ENCODE measurements at places on chromosomes 1 and 21.
A peak's percentile ranks its signal among the peaks of the same experiment; 100 is the strongest.

- DNase-seq, result no peak
Observed at GRCh38 chr1:161038523-161039153, at the start of gene TSTD1. Gene TSTD1, minus strand, starts transcription at chr1:161038964. Its CDS starts 75 bp downstream, at chr1:161038889.

GRCh38 chr1:246067432-246068216, 439.5 kb downstream of the SMYD3 start:
- DNase-seq, result peak; percentile 35

DNA sequence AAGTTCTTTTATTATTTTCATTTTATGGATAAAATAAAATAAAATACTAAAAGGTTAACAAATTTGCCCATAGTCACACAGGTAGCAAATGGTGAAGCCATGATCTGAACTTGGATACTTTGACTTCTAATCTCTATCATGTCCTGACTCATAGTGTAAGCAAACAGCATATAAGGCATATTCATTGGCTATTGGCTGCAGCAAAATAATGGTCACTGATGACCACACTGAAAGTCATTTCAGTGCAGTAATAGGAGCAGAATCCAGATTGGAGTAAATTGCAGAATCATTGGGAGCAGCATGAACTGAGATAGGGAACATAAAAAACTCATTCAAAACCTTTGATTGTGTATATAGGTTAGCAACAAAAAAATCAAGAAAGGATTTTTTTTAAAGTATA, 262.9 kb downstream of the PLA2G4A start:
- no peak for DNase-seq

DNA sequence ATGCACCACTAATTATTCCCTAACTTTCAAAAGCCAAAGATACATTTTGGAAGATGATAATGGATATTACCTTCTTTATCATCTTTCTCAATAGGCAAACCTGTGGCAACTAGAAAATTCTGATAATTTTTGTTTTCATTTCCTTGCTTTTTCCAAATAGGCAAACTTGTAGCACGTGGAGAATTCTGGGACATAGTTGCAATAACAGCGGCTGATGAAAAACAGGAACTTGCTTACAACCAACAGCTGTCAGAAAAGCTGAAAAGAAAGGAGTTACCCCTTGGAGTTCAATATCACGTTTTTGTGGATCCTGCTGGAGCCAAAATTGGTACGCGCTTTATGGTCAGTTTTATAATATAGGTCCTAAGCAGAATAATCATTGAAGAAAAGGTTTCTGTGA, 1.5 kb downstream of the FPGT start:
- no peak for DNase-seq

GRCh38 chr1:58802640-58803399, 19.0 kb upstream of the JUN start:
- DNase-seq, result no peak

DNA sequence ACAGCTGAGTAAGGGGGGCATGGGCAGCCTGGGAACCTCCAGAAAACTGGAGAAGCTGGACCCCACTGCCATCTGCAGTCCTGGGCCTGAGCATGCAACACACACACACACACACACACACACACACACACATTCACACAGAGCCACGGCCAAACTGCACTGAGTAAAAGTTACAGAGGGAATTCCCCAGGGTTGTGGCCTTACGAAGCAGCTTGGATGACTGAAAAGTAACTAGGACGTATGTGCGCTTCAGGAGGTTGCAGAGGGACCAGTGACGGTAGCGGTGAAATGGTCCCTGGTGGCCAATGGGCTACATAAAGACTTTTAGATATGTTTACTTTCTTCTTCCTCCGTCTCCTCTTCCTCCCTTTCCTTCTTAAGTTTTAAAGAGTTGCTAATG, 232.5 kb upstream of the TMEM51 start:
- DNase-seq, result no peak

GRCh38 chr1:7389906-7390603, 381.0 kb upstream of the VAMP3 start:
- no peak for DNase-seq

DNA sequence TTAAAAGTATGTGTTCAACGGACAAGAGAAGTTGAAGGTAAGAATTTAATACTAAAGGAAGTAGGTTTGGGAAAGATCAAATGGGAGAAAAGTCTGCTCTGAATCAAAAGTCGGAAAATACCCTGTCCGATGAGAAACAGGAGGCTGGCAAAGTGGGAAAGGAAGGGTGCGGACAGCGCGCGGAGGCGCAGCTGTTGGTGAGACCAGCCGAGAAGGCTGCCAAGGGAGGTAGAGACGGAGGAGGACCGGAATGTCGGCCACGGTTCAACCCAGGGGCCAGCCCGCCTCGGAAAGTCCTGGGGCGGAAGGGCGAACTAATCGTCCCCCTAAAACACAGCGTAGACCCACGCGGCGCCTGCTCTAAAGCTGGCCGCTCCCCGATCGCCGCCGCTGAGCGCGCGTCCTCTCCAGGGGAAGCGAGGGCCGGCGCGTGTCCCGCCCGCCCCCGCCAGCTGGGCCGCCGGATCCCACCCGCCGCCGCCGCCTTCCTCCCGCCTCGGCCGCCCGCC, 639 bp upstream of the SPATA1 start:
- peak; percentile 26 for DNase-seq

GRCh38 chr1:85201340-85202091, 700 bp upstream of the SYDE2 start:
- no peak for DNase-seq

DNA sequence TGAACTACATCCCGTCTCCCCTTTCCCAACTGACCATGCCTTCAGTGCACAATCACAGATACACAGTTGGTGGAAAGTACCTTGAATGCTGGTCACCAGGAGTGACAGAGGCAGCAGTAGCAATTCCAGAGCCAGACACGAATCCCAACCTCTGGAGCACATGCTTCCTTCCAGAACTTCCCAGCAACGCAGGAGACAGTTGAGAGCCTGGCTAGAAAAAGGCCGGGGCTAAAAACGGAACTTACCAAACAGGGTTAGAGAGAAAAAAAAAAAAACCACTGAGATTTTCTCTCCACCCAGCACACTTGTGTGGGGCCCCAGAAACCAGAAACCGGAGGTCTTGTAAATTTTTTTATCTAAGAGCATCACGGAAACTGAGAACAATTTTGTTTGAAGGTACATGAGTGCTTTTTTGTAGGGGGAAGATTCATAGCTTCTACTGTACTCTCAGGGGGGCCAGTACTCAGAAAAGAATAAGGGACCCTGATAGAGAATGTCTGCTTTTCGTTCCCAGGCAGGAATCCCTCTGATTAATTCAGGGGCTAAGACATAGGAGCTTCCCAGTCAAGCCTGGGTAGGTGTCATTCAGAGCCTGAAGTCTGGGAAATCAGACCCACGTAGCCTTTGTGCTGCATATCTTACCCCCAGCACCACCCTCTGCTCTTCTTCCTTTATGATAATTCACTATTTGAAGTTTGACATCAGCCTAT, at the start of gene CD48:
CD48 (minus strand) TSS at position 221 of the 710 bp plus-strand sequence; CDS start at position 162, 59 bp downstream.
- no peak for DNase-seq

DNA sequence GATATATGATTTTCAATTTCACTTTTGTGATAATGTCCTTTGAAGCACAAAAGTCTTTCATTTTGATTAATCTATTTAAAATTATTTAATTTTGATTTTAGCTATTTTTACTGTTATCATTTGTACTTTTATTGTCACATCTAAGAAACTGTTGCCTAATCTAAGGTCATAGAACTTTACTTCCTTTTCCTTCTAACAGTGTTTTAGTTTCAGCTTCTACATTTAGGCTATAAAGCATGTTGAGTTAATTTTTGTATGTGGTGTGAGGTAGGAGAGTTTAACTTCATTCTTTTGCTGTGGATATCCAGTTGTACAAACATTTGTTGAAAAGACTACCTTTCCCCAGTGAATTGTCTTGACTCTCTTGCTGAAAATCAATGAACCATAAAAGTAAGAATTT, 204.5 kb downstream of the TM2D1 start:
- DNase-seq, result no peak

DNA sequence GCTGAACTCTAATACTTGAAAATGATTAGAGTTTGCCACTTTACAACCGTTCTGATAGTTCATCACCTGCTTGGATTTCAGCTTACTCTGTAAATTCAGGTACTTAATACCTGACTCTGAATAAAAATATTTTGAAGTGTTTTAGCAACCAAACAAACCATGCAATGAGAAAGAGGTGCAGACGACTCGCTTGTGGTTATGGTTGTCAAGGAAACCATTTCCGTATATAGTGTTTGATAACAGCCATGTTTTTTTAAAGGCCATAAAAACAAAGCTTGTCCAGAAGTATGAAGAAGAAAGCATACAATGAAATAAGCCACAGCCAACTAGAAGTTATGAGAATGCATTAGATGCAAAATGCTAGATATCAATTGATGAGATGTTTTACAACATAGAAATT, 167.2 kb upstream of the HMCN1 start:
- DNase-seq, result peak; percentile 40

DNA sequence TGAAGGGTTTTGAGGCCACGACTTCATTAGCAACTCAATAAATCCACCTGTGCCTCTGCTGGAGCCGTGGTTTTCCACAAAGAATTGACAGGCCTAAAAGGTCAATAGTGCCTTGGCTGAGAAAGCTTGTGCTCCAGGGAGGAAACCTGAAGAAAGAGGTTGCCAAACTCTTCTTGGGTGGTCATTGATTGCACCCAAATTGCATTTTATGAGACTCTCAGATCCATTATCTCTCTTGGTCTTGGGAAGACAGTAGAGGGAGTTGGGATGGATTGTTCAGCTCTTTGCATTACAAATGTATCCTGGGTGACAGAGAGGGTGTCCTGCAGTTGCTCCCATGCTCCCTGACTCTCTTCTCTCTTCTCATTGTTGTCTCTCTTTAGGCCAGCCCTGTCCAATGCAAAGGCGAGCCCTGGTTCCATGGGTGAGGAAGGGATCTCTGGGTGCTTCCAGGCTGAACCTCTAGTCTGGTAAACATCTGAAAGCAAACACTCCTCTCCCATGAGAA, 46.1 kb upstream of the HTR1D start:
- DNase-seq, result no peak

DNA sequence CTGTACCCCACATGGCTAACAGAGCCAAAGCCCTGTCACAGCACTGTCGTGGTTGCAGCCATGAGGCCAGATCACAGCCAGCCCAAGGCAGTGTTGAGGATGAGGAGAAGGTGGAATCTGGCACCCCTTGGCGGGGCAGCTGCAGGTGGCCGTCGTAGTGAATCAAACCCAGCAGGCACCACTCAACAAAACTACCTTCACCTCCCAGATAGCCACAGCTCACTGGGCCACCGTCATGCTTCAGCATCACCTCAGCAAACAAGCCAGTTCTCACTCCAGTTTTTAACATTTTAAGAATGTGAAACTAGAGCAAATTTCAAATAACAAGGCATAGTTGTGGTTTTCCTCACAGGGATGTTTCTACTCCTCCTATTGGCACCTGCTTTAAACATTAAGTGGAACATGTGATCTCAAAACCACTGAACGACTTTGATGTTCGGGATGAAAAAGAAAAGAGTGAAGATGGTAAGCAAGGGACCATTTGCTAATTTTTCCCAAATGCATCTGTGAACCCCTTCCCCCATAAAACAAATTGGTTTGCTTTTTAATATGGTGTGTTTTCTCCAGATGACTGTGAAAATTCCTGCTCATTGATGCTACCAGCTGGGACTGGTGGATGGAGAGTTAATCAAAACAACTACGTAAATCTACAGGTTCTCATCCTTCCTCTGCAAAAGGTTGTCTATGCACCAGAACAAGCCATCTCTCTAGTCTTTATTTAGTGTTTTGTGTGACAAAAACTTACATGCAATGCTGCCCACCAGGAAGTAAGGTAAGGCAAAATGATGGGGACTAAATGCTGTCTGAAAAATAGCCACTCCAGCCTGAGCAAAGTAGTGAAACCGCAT, 45.5 kb downstream of the TOR1AIP2 start:
- DNase-seq, result no peak

DNA sequence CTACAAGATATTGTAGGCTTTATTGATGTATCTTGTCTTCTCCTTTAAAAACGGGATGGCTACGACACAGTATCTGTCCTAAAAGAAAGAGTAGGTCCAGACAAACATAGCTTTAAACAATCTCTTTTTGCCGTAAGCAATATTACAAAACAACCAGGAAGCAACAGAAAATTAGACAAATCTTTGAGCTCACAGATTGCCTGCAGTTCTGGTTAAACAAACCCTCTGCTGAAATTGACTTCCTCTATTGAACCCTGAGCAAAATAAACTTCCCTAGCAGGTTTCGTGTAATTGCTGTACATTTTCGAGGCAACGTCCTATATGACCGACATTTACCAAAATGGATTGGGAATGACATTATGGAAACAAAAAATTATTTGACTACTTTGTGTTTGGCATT, 50.6 kb downstream of the CHML start:
- DNase-seq, result no peak

DNA sequence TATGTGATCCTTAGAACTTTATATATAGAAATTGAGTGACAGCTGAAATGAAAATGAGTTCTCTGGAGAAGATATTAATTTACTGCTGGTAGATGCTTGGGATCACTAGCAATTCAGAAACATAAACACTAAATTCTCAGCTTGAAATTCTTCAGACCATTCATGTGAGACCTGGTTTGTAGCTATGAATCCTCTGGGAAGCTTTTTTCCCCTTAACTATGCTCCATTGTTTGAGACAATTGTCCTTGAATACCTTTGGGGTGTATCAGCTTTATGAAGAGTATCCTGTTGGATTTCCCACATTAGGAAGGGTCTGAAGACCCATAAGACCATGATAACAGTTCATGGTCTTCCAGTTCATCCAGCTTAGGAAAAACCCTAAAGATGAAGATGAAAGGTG, 4.6 kb upstream of the DENND1B start:
- DNase-seq, result no peak

GRCh38 chr1:61921435-61921834, 179.2 kb downstream of the PATJ start:
- DNase-seq, result no peak

GRCh38 chr1:65509912-65510680, 89.6 kb downstream of the LEPR start:
- DNase-seq, result no peak

DNA sequence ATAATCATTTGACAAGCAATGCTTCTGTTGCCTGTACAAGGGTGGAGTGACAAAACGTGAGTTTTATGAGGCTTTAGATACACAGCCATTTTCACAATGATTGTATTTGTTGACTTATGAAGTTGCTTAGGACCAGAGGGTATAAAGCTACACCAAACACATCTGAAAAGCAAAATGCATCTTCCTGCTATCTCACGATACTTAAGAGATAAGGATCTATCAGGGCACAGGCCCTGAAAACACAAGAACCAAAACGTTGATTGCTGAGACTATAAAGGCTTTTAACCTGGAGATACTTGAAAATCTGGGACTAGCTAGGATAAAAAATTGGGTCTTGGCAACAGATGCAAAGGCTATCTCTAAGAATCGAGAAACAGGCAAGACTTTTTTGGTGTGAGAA, 115.7 kb downstream of the SLC5A9 start:
- no peak for DNase-seq

DNA sequence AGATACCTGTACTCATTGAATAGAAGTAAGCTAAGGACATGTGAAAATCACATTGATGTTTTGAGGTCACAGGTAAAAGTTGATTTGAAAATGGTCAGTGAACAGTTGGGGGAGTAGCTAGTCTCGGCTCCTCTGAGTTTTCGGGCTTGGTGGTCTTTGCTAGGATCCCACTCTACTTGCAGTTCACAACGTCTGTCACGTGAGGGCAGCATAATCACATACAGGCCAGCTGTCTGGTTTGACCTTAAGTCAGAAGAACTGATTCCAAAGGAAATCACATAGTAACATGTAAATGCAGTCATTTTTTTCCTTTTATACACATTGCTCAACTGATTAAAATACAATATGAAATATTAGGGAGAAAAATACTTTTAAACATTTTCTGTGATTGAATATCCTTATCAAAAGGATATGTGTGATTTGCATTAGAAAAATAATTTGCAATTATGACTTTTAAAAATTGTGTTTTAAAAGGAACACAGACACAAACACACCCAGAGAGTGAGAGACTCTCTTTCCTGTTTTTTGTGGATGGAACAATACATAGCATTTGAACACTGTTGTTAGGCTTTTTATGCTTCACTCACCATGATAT, 21.8 kb upstream of the PDC start:
- peak; percentile 43 for DNase-seq
